ENCODE measurements at places on chromosomes 4 and X.

- DNase-seq = no peak
Observed at GRCh38 chr4:38601244-38601915, 62.6 kb upstream of the KLF3 start.

GRCh38 chrX:120419463-120419862 is 49.6 kb downstream of the LAMP2 start:
- peak; percentile 9 for DNase-seq

DNA sequence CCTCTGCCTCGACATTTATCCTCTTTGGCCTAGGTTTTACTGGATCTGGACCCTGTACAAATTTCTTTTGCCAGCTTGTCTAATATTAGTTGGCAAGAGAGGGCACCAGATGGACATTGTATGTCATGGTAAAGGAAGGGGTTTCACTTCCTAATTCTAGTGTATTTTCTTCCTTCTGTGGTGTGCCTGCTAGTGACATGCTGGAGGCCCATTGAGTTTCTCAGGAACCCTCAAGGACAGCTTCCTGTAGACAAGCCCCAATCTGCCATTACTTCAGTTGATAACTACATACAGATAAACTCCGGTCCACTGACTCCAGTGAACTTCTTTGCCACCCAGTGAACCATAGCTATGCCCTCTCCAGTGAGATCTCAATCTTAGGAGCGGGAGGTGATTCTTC is 116.9 kb downstream of the STPG2 start:
- no peak for DNase-seq

GRCh38 chrX:68822641-68823410 is 6.0 kb upstream of the EFNB1 start:
- peak; percentile 20 for DNase-seq

DNA sequence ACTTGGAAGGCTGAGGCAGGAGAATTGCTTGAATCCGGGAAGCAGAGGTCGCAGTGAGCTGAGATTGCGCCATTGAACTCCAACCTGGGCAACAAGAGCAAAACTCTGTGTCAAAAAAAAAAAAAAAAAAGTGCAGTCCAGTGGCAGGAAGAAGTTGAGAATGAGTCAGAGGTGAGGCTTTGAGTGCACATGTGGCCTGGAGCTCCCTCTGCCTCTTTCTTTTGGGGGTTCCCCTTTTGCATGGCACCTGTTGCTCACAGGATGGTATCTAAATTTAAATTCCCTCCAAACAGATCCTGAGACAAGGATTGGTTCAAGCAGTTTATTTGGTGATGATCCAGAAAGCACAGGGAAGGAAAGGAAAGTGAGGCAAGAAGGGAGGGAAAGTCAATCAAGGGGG is 151.4 kb upstream of the STX18 start:
- DNase-seq = no peak

DNA sequence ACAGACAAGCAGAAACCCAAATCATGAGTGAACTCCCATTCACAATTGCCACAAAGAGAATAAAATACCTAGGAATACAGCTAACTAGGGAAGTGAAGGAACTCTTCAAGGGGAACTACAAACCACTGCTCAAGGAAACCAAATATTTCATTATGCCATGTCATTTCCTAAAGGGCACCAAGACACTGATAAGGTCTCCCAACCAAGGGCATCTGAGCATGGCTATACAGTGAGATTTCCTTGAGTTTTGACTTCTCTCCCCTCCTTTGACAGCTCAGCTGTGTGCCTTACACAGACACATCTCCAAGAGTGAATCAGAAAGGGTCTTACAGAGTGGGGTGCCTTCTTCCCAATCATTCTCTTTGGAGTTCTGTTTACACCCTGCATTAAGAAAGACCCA is 40.4 kb downstream of the PCDH7 start:
- DNase-seq = no peak

GRCh38 chrX:24646745-24647182 is 383 bp downstream of the PCYT1B start:
- DNase-seq = no peak

GRCh38 chrX:150525061-150525919 is 43.1 kb upstream of the MTM1 start:
- no peak for DNase-seq

GRCh38 chr4:82394896-82395295 is 21.1 kb upstream of the HNRNPD start:
- DNase-seq = no peak

GRCh38 chr4:163164591-163164990 is 2.1 kb downstream of the NAF1 start:
- no peak for DNase-seq

- no peak for DNase-seq
Observed at GRCh38 chr4:151882072-151882803, 121.4 kb upstream of the GATB start.

- DNase-seq = no peak
Observed at GRCh38 chrX:44915361-44915868, 42.4 kb downstream of the KDM6A start.

- no peak for DNase-seq
Observed at GRCh38 chr4:186845137-186845842, 121.6 kb upstream of the FAT1 start.

DNA sequence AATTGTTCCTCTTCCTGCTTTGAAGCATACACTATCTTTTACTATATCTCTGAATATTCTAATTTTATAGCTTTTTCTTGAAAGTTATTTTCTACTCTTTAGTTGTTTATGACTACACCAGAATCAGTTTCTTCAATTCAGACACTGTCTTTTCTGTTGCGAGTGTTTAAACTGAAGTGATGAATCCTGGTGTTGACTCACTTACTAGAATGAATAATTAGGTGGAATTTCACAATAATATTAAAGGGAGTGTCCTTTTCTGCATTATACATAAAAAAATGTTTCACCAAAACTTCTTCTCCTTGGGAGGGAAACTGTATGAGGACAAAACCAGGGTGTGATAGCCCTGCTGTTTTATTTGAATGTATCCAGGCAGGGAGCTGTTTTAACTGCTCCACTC is 1383.1 kb downstream of the C4orf33 start:
- no peak for DNase-seq

DNA sequence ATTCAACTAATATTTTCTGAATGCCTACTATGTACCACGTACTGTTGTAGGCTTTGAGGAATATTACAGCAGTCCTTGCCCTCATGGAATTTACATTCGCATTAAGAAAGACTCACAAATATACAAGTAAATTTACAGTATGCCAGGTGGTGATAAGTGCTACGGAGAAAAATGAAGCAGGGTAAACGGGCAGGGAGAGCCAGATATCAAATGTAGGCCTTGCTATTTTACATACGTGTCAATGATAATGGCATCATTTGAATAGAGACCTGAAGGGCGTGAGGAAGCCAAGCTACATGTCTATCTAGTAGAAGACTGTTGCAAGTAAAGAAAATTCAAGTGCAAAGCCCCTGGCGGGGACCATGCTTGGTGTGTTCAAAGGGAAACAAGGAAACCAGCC is 65.2 kb downstream of the AMMECR1 start:
- no peak for DNase-seq

Measured in CD4-positive, alpha-beta T cell treated with Interleukin-10 for 1 hour (primary cell).